CD4-positive, alpha-beta T cell (primary cell): ENCODE measurements at places on chromosomes 1 and 21. TPM values are rescaled to one million over a fixed set of nuclear protein-coding genes. Genes with fewer than 3 reads are reported as not detected.

DNA sequence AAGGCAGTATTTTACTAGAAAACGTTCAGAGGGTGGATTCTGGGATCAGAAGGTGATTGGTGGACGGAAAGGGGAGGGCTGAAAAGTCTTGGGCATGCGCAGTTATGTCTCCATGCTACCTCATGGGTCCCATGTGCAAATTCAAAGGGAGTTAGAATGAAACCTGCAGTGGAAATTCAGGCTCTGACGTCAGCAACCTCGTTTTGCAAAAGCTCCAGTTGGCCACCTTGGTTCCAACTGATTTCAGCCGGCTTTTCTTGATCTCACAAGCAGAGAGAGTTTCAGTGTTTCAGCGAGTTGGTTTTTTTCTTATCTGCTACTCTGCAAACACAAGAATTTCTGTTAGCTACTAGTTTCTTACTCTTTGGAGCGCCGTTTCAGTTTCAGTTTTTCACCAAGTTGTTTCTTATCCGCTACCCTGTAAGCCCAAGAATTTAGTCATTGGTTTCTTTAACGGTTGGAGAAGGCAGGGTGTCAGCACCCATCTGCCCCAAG lies 69.8 kb upstream of the PGBD5 start:
- H3K4me3 ChIP-seq = peak overlapping the region; percentile 14
- no peaks in the 10 kb centered on the region for H3K4me1 ChIP-seq
- no peaks in the 10 kb centered on the region for H3K36me3 ChIP-seq
- peaks cover 6% of the 10 kb centered on the region for H3K27me3 ChIP-seq
- no peak for DNase-seq

GRCh38 chr1:204366759-204367158 lies 7.0 kb upstream of the PLEKHA6 start:
- H3K27me3 ChIP-seq = no peaks in the 10 kb centered on the region
- H3K4me1 ChIP-seq = peaks cover 16% of the 10 kb centered on the region
- H3K4me3 ChIP-seq = no peak overlapping the region
- no peak for DNase-seq
- H3K27ac ChIP-seq = no peak overlapping the region
- no peaks in the 10 kb centered on the region for H3K36me3 ChIP-seq

DNA sequence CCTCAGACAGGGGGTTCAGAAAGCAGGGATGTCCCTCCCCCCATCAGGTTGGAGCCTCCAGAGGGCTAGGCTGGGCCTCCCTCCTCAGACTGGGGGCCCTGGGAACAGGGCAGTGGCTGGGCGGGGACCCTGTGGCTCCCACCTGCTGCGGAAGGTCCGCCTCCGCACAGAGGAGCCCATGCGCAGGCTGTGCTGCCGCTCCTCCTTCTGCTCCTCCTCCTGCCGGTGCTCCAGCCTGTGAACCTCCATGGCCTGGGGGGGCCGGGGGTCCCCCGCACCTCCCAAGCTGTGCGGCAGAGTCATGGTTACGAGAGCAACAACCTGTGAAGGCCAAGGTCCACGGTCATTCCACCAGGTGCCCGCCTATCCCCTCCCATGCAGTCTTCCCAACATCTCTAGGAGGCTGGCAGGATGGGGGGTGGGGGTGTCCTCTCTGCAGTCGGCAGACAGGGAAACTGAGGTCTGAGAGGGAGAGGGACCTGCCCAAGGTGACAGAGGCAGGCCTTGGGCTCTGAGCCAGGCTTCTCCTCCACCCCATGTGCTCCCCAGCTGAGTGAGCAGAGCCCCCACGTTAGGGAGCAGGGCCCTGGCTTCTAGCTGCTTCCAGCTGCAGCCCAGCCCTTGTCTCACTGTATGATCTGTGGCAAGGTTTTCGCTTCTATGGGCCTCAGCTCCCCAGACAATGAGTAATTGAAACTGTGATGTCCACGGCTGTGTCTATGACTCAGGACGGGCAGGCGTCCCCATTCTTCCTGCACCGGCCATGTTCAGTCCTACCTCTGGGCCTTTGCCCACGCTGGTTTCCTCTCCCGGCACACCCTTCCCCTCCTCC lies 3.4 kb downstream of the MYOM3 start:
- H3K27ac ChIP-seq = no peak overlapping the region
- no peaks in the 10 kb centered on the region for H3K27me3 ChIP-seq
- no peak for DNase-seq
- H3K36me3 ChIP-seq = no peaks in the 10 kb centered on the region

GRCh38 chr1:204683284-204684205 lies 2.0 kb downstream of the LRRN2 start:
- H3K27me3 ChIP-seq = peaks cover 12% of the 10 kb centered on the region
- no peak for DNase-seq
- no peak overlapping the region for H3K27ac ChIP-seq
- H3K36me3 ChIP-seq = no peaks in the 10 kb centered on the region

The E2F2 gene
- total RNA-seq = 0.50 TPM

The NBPF6 gene
- total RNA-seq = not detected

GRCh38 chr1:55190109-55190508 lies 25.1 kb downstream of the USP24 start:
- no peak overlapping the region for H3K4me3 ChIP-seq
- H3K36me3 ChIP-seq = peaks cover 3% of the 10 kb centered on the region
- no peak overlapping the region for H3K27ac ChIP-seq
- peaks cover 10% of the 10 kb centered on the region for H3K4me1 ChIP-seq

The UMODL1 gene
- total RNA-seq = 0.49 TPM

DNA sequence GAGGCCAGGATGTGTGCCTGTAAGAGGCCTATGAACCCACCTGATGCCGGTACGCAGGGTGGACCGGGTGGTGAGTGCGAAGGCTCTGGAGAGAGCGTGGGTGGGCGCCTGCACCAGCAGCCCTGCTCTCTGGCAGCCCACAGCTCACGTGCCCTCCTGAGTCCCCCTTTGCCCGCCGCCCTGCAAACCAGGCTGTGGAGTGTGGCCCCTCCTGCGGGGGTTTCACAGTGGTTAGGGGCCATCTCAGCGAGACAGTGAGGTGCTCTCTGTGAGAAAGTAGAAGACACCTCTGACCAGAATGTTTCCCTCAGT lies 22.3 kb downstream of the RHBG start:
- no peak for DNase-seq
- peaks cover 3% of the 10 kb centered on the region for H3K4me1 ChIP-seq
- H3K27me3 ChIP-seq = peaks cover 23% of the 10 kb centered on the region
- H3K36me3 ChIP-seq = no peaks in the 10 kb centered on the region
- no peak overlapping the region for H3K4me3 ChIP-seq

The FAAH gene
- 11.7 TPM for total RNA-seq

GRCh38 chr1:55937840-55938375 lies 641.5 kb downstream of the PLPP3 start:
- no peaks in the 10 kb centered on the region for H3K4me1 ChIP-seq
- no peak for DNase-seq
- no peak overlapping the region for H3K27ac ChIP-seq
- H3K4me3 ChIP-seq = no peak overlapping the region
- H3K27me3 ChIP-seq = no peaks in the 10 kb centered on the region

DNA sequence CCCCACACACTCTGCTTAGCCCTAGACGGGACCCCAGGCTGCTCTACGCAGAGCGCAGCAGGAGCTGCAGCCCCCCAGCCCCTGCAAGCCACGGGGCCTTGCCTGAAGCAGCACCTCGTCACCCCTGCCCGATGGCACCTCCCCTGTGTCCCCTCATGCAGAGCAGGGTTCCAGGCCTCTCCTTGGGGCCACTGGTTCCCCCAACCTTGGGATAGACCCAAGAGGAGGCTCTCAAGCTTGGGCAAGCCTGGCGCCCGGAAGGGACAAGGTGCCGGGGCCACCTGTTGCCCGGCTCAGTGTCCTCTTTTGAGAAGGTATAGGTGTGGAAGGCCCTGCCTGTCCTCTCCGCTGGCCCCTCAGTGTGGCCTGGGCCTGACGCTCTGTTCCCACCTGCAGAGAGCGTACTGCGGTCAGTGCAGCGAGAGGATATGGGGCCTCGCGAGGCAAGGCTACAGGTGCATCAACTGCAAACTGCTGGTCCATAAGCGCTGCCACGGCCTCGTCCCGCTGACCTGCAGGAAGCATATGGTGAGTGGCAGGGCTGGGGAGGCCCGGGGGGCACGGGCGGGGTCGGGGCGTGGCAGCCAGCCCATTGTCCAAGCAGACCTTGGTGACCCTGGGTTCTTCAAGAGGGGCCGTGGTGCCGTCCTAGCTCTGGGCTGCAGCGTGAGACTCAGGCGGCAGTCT lies 50.6 kb downstream of the FAAP20 start:
- peaks cover 2% of the 10 kb centered on the region for H3K36me3 ChIP-seq
- no peak for DNase-seq
- peaks cover 40% of the 10 kb centered on the region for H3K4me1 ChIP-seq
- no peak overlapping the region for H3K4me3 ChIP-seq
- H3K27me3 ChIP-seq = no peaks in the 10 kb centered on the region

The ADGRL2 gene
- not detected for total RNA-seq

DNA sequence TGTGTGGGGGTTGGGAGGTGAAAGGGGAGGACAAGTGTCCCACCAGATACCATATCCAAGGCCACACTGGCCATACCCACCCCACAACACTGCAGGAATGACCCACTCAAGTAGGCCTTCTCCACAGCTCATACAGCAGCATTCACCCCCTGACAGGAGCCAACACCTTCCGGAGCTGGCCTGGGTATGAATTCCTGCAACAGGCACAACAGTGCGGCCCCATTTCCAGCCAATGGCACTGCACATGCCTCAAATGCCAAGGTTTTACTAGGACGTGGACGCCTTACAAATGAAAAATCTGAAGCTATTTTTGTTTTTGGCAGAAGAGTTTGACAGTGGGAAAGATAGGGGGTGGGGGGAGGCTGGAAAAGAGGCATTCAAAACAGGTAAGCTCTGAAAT lies 2.0 kb downstream of the KCND3 start:
- H3K36me3 ChIP-seq = no peaks in the 10 kb centered on the region
- no peak overlapping the region for H3K27ac ChIP-seq
- H3K27me3 ChIP-seq = peaks cover 60% of the 10 kb centered on the region
- H3K4me1 ChIP-seq = peaks cover 10% of the 10 kb centered on the region
- no peak overlapping the region for H3K4me3 ChIP-seq

The KCNH1 gene
- total RNA-seq = not detected

- no peak overlapping the region for H3K27ac ChIP-seq
- H3K4me3 ChIP-seq = no peak overlapping the region
- H3K4me1 ChIP-seq = no peaks in the 10 kb centered on the region
- H3K36me3 ChIP-seq = no peaks in the 10 kb centered on the region
Measured at GRCh38 chr1:69055194-69055593, 512.5 kb upstream of the LRRC7 start.

The LAMC1 gene
- total RNA-seq = not detected

The TNNT2 gene
- not detected for total RNA-seq

GRCh38 chr1:62712336-62713243 lies 24.4 kb upstream of the DOCK7 start:
- DNase-seq = no peak
- no peak overlapping the region for H3K27ac ChIP-seq
- no peak overlapping the region for H3K4me3 ChIP-seq

DNA sequence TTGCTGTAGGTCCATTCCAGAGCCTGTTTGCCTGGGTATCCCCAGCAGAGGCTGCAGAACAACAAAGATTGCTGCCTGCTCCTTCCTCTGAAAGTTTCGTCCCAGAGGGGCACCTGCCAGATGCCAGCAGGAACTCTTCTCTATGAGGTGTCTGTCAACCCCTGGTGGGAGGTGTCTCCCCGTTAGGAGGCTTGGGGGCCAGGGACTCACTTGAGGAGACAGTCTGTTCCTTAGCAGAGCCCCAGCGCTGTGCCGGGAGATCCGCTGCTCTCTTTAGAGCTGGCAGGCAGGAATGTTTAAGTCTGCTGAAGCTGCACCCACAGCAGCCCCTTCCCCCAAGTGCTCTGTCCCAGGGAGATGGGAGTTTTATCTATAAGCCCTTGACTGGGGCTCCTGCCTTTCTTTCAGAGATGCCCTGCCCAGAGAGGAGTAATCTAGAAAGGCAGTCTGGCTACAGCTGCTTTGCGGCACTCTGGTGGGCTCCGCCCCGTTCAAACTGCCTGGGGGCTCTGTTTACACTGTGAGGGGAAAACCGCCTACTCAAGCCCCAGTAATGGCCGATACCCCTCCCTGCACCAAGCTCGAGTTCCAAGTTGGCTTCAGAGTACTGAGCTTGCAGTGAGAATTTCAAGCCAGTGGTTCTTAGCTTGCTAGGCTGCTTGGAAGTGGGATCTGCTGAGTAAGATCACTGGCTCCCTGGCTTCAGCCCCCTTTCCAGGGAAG lies 8.7 kb upstream of the SLC25A24 start:
- DNase-seq = no peak
- H3K27me3 ChIP-seq = peaks cover 13% of the 10 kb centered on the region
- H3K4me3 ChIP-seq = no peak overlapping the region
- H3K4me1 ChIP-seq = peaks cover 7% of the 10 kb centered on the region

DNA sequence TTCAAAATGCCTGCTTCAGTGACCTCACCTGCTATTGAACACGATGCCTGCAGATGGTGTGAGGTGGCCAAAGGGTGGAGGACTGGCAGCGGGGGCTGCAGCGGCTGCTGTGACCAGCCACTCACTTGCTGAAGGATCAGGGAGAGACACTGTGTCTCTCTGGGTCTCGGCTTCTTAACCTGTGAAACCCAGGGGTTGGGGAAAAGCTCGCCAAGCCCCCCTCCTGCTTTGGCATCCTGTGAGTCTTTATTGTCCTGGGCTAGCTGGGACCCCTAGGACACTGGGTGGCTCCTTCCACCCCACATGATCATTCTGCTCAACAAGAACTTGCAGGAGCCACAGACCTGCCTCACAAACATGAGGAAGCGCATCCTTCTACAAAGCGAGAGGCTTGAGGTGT lies 112.8 kb downstream of the SIM2 start:
- no peaks in the 10 kb centered on the region for H3K36me3 ChIP-seq
- DNase-seq = no peak
- H3K4me1 ChIP-seq = no peaks in the 10 kb centered on the region
- H3K27me3 ChIP-seq = no peaks in the 10 kb centered on the region

DNA sequence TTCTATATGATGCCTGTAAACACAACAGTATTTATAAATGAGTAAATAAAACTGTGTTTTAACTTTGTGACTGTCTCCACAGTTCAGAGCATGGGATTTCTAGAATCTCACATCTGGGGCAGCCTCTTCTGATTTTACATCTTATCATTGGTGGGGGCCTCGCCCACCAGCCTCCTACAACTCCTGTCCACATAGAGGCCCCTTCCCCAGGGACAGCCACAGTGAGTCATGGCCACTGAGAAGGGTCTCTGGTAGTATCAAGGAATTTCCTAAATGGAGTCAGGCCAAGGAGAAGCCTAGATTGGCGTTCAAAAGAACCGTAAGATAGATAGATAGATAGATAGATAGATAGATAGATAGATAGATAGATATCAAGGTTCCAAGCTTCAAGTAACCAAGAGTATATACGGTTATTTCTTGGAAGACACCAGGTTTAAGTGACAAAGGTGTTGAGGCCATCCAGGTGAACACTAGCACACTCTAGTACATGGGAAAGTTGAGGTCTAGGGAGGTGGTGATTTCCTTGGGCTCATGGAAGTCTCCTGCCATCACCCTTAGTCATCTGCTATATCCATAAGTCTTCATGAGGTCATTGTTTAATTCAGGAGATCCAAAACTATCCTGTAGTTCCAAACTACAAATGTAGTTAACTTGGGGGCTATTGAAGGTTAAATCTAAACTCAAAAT lies 121.6 kb downstream of the SYT2 start:
- H3K4me1 ChIP-seq = no peaks in the 10 kb centered on the region
- no peak overlapping the region for H3K27ac ChIP-seq
- H3K27me3 ChIP-seq = no peaks in the 10 kb centered on the region
- no peaks in the 10 kb centered on the region for H3K36me3 ChIP-seq
- no peak overlapping the region for H3K4me3 ChIP-seq
- DNase-seq = no peak

The GBP5 gene
- total RNA-seq = 51.4 TPM

GRCh38 chr1:22127248-22127647 lies 15.6 kb downstream of the WNT4 start:
- no peak overlapping the region for H3K4me3 ChIP-seq

The HUNK gene
- not detected for total RNA-seq

The PNRC2 gene
- total RNA-seq = 183 TPM
